ENCODE measurements at places on chromosomes 12 and 14. TPM values are rescaled to one million over a fixed set of nuclear protein-coding genes. Genes with fewer than 3 reads are reported as not detected.
A peak's percentile ranks its signal among the peaks of the same experiment; 100 is the strongest.

DNA sequence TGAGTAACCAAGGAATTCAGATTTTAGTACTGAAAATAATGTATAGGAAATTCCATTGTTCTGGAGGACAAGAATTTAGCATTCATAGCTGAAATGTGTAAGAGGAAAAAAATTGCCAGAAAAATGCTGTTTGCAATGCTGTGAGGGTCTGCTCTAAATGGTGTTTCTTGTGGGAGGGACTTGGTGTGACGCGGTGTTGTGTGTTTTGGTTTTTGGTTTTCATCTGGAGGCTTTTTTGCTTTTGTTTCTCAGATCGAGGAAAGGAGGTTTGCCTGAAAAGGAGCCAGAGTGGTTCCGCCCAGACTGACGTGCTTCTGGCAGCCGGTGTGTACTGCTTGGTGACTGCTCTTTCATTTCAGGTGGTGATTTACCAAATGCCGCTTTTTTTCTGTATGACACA lies 211.8 kb upstream of the HMGA2 start:
- no peak for DNase-seq

The ARL1 gene
- 60.6 TPM for total RNA-seq

GRCh38 chr14:91866061-91866460 lies 1.3 kb downstream of the TC2N start:
- no peak for DNase-seq

GRCh38 chr12:87198181-87198580 lies 831.0 kb downstream of the C12orf50 start:
- DNase-seq, result no peak

The LIN7A gene
- 5.8 TPM for total RNA-seq

DNA sequence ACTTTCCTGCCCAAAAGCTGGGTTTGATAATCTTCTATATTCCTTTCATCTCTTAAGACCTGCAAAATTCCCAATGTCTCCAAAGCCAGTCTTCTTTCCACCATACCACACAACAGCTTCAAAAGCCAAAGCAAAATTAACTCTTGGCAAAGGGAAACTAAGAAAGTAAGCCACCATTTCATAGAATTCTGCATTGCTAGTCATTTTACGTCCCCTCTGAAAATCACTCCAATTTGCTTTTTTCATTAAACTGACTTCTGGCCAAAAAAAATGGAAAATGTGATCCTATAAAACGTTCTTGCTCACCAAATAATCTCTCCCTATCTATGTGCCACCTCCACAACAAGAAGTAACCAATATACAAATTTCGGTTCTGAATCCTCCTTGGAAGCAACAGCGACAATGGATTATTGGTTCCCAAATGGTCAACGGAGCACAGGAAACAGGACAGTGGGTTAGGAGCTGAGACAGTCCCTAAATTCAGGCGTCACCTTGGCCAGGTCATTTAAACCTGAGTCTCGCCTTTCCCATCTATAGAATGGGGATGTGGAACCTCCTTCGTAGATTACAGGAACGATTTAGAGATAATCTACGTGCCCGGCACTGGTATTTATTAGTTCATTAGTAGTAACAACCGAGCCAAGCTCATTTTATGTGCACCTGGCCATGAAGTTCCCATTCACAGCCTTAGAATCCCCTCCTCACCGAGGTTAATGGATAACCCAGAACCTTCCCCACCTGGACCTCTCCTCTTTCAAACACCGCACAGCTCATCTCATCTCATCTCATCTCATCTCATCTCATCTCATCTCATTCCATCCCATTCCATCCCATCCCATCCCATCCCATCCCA lies 1.2 kb downstream of the NT5DC3 start:
- no peak for DNase-seq

The TAS2R9 gene
- total RNA-seq, result not detected

The GLRX5 gene
- 83.9 TPM for total RNA-seq

GRCh38 chr14:68781161-68782021 lies 11.5 kb downstream of the ZFP36L1 start:
- peak; percentile 49 for DNase-seq

The FBRSL1 gene
- total RNA-seq, result 98.9 TPM

GRCh38 chr14:104868060-104868740 lies 3.1 kb downstream of the CEP170B start:
- DNase-seq, result no peak

The RERGL gene
- 3.7 TPM for total RNA-seq

The ALX1 gene
- total RNA-seq, result not detected
